ENCODE measurements at places on chromosomes 12 and 14.
A peak's percentile ranks its signal among the peaks of the same experiment; 100 is the strongest.

DNA sequence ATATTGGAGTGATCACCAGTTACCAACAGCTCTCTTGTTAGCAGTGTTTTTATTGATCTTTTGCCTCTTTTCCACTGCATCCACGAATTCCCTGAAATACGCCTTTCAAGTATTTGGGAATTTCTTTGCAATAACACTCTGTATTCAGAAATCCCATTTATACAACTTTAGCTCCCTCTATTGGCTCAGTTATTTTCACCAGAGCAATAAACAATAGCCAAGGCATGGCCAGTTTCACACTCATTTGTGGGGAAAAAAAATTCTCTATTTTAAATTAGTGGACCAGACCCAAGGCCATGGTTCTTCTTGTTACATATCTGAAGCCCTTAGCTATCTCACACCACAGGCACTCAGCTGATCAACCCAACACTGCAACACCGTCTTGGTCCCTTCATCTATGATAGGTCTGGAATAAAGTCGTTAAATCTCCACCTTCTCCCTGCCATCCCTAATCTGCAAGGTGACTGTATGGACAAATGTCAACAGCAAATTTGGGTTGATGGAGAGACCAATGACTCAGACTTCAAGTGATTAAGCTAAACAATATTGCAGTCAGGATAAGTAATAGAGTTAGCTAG, 92.4 kb upstream of the TMEM260 start:
- no peak for DNase-seq

GRCh38 chr14:101965181-101965544, 790 bp downstream of the DYNC1H1 start:
- DNase-seq, result peak; percentile 37

DNA sequence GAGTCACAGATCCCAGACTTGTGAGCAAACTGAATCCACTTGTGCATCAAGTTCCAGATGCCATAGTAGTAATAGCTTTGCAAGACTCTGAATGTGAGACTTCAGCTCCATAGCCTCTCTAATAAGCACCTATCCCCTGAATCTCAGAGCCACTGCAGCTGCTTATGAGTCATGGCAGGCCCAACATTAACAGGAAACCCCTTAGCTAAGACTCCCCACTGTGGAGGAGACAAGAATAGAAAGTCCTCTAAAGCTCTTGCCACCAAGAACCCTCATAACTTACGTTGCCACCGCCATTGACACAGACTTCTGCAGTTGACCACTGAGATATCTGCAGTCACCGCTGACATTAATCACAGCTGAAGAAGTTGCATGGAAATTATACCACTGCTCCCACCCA, 62.9 kb upstream of the PDE3A start:
- DNase-seq, result no peak

- DNase-seq, result no peak
Observed at GRCh38 chr12:15276088-15276698, 46.1 kb upstream of the PTPRO start.

DNA sequence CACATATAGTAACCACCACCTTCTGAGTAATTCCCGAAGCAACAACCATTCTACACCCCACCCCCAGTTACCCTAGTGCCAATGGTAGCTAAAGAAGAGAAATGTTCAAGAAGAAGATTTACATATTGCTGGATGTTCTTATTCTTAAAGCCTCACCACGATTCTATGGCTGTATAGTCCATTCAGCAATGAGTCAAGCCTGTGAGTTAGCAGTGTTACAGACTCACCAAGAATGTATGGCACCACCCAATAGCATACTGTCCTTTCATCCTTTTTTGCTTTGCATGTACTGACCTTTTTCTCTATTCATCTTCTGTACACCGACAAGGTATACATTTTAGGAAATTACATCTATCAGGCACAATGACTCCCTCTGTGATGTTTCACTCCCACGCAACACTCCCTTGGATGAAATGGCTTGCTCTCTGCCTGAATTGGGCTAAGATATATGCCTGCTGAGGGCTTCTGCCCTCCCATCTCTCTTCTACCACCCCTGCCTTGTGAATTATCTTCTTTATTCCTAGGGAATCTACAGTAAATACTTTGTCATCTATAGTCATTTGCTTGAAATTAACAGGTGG, 945.8 kb downstream of the DIO2 start:
- no peak for DNase-seq

DNA sequence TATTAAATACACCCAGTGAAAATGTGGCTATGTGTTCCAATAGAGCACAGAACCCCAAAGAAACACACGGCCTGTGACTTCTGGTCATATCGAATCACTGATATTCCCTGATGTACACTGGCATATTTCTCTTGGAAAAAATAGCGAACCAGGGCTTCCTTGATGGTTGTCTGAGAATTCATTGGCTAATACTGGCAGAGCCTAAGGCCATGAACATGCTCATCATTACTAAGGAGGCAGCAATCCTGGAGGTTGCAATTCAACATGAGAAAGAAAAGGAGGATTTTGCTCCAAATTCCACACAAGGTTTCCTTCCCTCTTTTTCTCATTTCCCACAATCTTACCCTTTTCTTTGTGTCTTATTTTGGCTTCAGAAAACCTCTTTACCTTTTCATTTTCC, 212.9 kb upstream of the HMGA2 start:
- no peak for DNase-seq

- DNase-seq, result no peak
Observed at GRCh38 chr12:119180380-119181040, 1.8 kb downstream of the HSPB8 start.

DNA sequence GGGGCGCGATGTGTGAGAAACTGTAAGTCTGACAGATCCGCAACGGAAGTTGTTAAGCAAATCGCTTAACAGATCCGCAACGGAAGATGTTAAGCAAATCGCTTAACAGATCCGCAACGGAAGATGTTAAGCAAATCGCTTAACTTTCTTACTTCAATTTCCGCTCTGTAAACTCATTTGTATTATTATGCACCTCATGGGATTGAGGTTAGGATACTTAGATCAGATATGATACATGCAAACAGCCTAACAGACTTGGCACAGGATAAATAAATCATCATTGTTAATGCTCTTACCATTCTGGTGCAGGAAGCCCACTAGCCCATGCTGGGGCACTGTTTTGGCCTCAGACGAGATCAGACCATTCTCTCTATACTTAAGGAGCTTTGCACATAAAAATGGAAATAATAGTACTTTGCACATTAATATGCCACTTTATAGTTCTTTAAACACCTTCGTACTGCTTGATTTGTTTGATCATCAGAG, 399 bp downstream of the NCAPD2 start:
- DNase-seq, result no peak

DNA sequence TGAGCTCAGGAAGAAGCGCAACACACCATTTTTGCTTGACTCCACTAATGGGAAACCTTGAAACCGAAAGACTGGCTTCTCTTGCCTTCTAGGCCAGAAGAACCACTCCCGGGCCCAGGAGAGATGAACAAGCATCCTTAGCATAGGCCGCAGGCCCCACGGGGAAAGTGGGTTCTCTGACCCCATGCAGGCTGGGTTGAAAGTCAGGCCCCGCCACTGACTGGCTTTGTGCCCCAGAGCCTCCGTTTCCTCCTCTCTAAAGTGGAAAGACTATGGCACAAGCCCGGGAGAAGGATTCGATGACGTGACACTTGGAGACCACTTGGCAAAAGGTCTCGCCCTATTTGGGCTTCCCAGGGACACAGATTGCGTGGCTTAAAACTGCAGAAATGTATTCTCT, 9.9 kb upstream of the FZD10 start:
- no peak for DNase-seq

DNA sequence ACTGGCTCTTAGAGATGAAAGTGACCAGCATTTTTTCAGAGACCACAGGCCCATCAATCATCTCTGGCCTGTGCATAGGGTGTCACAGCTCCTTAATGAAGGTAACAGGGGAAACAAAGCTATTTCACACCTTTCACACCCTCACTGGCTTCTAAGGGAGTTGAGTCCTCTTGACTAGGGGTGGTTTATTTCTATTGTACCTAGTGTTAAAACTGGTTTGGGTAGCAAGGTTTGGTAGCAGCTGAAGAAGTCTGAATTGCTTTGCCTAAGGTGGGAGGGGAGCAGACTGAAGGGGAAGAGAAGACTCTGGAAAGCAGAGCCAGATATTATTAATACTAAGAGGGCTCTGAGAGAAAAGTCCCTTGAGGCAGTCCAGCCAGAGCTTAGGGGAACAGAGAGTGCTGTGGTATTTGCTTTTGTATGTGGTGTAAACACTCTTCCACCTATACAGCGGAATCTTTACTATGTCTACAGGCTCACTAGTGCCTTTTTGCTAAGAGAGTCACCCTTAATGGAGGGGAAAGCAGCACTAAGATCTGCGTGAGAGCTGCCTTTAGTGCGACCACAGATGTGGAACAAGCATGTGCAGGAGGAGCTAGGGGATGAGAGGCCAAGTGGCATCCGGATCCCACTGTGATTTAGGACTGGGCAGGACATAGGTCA, 95.8 kb downstream of the STXBP6 start:
- no peak for DNase-seq

DNA sequence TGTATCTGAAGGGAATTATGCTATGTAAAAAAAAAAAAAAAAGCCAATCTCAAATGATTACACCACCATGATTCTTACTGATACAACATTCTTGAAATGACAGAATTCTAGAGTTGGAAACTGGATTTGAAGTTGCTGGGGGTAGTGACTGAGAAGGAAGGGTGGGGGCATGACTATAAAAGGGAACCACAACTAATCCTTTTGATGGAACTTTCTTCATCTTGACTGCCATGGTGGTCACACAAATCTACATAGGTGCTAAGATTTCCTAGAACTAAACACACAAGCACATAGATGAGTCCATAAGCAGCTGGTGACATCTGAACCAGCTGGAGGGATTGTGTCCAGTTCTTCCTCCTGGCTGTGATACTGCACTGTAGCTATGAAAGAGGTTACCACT, 51.4 kb downstream of the CLMN start:
- DNase-seq, result no peak

DNA sequence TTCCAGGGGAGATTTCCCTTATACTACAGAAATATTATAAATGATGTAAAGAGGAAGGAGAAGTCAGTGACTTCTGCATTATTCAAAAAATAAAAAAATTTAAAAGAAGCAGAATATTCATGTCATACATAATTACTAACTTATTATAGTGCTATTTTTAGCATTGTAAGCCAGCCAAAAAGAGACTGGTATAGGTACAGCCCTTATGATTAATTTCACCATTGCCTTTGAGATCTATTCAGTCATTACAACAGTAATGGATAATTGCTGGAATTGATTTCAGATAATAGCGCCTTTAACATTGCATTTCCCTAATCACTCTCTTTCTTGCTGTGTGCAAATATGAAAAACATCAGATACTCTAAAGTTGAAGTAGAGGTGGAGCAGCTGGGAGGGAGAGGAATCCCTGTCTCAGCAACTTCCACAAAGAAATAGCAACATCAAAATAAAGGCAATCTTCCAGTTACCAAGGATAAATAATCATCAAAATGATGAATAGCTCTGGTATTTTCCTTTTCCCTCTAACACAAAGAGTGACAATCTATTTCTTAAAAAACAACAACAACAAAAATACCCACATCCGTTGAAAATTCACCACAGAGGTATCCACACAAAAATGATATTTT, 71.8 kb upstream of the OVCH1 start:
- DNase-seq, result no peak

DNA sequence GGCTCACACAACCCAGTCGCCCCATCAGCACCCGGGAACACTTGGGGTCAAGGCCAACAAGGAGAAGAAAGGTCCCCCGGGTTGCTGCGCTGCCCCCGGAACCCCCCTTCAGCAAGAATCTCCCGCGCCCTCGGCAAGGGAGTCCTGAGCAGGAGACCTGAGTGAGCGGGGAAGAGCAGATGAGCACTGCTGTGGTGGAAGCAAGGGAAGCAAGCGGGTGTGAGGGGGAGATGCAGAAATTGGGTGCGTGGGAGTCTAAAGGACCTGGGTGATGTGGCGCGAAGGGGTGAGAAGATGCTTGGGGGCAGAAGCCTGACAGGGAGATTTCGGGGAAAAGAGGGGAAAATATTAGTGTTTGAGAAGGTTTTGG, 105.5 kb upstream of the PRB2 start:
- DNase-seq, result no peak

GRCh38 chr12:52615912-52616311, 2.4 kb downstream of the KRT73 start:
- DNase-seq, result no peak

GRCh38 chr12:131608740-131609690, 101.9 kb upstream of the SFSWAP start:
- DNase-seq, result peak; percentile 29

- DNase-seq, result no peak
Observed at GRCh38 chr12:111355201-111355925, 13.5 kb downstream of the PHETA1 start.

DNA sequence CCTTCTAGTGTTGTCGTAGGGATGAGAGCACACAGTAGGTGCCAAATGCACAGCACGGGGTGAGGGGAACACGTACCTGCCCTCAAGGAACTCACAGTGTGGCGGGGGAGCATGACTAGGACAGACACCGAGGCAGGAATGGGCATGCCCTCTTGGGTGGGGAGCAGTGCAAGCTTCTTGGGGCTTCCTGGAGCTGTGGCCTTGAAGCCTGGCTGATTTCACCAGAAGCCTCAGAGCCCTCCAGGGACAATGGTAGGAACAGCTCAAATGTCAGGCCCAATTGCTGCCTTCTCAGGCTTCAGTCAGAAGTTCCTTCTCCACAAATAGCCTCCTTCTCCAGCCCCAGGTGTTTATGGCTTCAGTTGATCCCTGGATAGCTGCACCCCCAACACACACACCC, 43.4 kb downstream of the TEAD4 start:
- no peak for DNase-seq

DNA sequence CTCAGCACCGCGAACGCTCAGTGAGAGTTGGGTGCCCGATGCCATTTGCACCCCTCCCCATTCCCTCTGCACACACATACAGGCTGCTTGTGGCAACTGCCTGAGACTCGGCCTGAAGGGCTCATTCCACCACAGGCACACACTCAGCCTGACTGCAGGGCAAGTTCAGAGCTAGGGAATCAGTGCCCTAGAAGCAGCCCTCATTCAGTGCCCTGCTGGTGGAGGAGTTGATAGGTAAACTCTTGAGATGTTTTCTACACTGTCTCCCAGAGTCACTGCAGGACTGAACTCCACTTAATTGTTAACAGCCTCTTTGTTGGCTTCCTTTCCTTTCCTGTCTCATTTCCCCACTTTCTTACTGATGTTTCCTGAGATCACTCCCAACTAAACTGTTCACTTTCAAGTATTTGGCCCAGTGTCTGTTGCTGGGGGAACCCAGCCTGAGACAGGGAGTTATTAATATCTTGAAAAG, 16.9 kb downstream of the PPP1R36 start:
- no peak for DNase-seq

GRCh38 chr14:68966872-68967301, 12.2 kb downstream of the ACTN1 start:
- DNase-seq, result no peak

DNA sequence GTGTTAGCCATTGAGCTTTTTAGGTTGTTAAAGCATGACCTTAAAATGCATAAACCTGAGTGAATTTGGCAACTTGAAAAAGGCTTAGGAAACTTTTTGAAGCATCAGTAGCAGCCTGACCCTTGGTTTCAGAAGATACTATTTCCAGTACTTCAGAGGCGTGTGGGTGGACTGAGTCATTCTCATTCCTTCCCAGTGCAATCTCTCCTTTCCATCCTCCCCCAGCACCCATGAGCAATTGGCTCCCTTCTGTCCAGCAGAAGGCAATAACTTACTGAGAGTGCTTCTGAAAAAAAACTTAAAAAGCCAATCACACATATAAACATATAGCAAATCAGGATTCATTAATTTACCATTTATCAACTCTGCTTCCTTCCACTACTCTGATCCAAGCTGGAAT, 299.3 kb upstream of the STXBP6 start:
- DNase-seq, result no peak

GRCh38 chr14:64721899-64722298, 17.7 kb downstream of the PLEKHG3 start:
- no peak for DNase-seq

All from activated CD8-positive, alpha-beta memory T cell treated with anti-CD3 and anti-CD28 coated beads for 1 hour (primary cell).